ENCODE measurements at places on chromosomes 16 and 17. TPM values are rescaled to one million over a fixed set of nuclear protein-coding genes. Genes with fewer than 3 reads are reported as not detected.

Gene TMEM238L
- not detected for total RNA-seq

Gene TBC1D26
- 1.2 TPM for total RNA-seq

Gene CACNB1
- 30.2 TPM for total RNA-seq

Gene KRTAP1-5
- total RNA-seq: not detected

Gene CRK
- total RNA-seq: 98.6 TPM

Gene CCDC154
- 0.49 TPM for total RNA-seq

Gene TPPP3
- 4.4 TPM for total RNA-seq

Gene ARL6IP1
- total RNA-seq: 433 TPM

Gene NPTX1
- total RNA-seq: 6.6 TPM

Gene SALL1
- 8.6 TPM for total RNA-seq

Gene SLC5A2
- total RNA-seq: 1.5 TPM

Gene EPN3
- not detected for total RNA-seq

Gene CBX8
- 4.9 TPM for total RNA-seq

Gene GPR139
- 2.5 TPM for total RNA-seq

Gene PIRT
- 0.98 TPM for total RNA-seq

Data from temporal lobe (tissue), 4 donors.